ENCODE measurements at places on chromosomes 4 and X. TPM values are rescaled to one million over a fixed set of nuclear protein-coding genes. Genes with fewer than 3 reads are reported as not detected.

Gene TRIM60
- not detected for total RNA-seq

Gene GLUD2
- total RNA-seq, result 0.40 TPM

Gene PPA2
- 108 TPM for total RNA-seq

DNA sequence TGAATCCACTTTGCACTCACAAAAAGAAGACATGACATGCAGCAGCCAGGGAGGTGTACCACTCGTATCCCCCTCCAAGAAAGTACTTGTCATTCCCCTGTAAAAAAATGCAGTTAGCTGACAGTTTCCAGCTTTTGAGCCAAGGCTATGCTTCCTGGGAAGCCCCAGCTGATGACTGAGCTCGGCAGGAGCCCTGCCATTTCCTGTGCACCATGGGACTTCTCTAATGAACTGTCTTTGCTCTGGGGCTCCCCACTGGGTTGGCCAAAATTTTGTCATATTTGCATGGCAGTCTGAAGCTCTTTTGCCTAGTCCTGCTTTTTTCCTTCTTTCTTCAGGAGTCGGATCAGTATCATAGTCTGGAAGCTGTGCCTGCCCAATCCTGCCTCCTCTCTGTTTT lies 104.5 kb upstream of the MAOA start:
- DNase-seq, result no peak

DNA sequence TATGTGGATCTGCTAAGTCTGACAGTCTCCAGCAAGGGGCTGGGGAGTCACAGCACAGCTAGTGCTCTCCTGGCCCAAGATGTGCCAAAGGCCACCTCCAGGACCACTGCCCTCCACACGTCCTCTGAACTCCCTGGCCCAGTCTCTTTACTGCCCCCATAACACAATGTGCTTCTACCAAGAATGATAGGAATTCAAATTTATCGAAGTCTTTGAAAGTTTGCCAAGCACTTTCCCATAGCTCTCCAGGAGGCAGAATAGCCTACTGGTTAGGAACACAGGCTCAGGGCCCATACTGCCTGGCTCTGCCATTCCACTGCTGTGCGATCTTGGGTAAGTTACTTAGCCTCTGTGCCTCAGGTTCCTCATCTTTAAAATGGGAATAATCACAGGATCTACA lies 86.7 kb downstream of the NHSL2 start:
- DNase-seq, result no peak

DNA sequence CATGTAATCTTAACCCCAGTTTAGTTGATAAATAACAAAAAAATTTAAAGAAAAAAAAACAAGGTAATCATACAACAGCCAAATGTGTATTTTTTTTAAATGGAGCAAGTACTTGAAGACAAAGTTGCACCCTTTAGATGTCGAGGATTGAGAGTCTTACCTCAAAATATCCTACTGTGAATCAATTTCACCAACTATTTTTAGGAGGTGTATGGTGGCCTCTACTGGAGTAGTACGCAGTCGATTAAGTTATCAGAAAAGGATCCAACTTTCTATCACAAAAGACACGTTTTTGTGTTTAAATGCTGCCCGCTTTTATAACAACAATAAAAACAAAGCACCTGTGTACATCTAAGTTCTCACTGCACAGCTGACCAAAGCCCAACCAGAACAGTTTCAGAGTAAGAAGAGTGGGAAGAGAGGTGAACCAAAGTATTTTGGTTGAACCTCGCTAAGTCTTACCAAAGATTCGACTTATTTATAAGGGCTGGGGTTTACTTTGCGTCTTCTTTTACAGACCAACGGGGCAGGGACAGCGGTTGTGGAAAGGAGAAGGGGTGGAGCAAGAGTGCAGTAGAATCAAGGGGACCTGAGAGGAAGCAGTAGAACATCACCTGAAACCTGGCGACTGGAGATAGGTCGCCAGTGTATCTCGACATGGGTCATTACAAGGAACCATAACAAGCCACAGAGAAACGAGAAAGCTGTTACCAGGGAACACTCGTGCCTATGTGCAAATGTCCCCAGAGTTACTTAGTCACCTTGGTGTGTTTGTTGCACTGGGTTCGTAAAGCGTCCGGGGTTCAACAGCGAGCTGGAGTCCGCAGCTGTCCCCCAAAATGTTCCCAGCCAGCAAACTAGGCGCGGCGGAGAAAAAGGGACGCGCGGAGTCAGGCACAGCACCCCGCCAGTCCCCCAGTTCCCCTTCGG lies 1.1 kb downstream of the RPS6KA6 start:
- DNase-seq, result peak; percentile 48

- no peak for DNase-seq
These were observed 63.5 kb downstream of the PDK3 start for GRCh38 chrX:24528605-24529004.

DNA sequence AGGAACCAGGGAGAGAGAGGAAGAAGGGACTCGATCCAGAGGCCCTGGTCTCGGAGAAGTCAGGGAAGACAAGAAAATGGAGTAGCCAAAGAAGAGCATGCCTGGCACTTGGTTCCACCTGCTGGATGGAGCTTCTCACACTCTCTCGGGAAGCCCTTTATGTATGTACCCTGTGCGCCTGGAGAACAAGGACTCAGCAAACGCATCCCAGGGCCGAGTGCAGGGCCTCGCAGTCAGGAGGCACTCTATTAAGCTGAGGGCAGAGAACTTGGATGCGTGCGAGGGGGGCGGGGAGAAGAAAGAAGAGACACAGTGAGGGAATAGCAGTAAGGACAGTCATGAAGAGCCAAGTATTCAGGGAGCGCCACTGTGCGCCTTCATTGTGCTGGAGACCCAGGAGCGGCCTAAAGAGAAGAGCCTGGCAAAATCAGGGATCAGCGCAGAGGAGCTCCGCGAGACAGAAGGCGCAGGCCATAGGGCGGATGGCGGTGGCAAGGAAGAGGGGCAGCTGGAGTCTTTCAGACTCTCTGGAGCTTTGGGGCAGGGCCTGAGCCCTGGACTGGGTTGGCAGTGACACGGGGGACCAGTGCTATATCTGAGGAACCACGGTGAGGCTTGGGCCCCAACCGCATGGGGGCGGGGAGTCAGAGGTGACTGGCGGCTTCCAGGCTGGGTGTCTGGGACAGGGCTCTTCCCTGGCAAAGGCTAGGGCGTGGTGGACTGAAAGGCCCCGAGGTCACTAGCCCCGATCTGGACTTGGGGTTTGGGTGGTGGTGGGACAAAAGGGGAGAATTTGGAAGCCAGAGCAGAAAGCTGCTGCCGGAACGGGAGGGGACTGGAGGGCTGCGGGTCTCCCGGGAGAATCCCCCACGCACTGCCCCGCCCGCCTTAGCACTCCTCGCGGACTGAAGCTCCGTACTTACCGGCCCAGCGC lies 1.9 kb upstream of the SEPTIN6 start:
- no peak for DNase-seq

GRCh38 chrX:79400623-79401022 lies 33.5 kb upstream of the ITM2A start:
- no peak for DNase-seq

DNA sequence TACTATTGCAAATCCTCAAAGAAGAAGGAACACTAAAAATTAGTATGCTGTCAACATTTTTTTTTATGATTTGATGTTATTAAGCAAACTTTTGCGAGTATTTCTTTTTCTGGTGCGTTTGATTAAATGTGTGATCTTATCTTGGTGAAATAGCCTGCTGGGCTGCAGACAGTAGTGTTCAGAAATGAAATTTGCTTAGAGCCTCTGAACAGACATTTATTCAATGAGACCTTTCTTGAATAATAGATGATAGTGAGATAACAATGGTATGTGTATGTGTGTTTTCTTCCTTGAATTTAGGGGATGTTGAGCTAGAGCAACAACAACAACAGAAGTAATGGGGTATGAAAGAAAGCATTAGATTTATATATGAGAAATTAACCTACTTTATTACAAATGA lies 12.7 kb downstream of the ADGRL3 start:
- DNase-seq, result no peak

- no peak for DNase-seq
These were observed 44.0 kb downstream of the ADRA2C start for GRCh38 chr4:3810111-3810680.

- DNase-seq, result no peak
These were observed 38.8 kb downstream of the NSG1 start for GRCh38 chr4:4425696-4426095.

DNA sequence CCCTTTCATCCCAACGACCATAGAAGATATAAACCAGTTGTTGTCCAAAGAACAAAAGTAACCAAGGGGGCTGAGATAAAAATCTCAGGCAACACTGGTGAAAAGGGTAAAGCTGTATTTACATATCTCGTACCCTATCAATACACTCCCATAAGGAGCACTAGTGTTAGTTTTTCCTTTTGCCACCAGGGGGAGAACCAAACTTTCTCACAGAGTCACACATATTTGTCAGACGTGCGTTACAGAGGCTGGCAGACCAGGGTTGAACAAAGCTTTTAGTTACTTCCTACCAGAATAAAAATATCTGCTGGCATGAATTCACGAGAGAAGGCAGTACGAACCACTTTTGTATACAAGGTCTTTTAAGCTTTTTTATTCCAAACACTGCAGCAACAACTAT lies 88.3 kb downstream of the AMELX start:
- DNase-seq, result peak; percentile 77

DNA sequence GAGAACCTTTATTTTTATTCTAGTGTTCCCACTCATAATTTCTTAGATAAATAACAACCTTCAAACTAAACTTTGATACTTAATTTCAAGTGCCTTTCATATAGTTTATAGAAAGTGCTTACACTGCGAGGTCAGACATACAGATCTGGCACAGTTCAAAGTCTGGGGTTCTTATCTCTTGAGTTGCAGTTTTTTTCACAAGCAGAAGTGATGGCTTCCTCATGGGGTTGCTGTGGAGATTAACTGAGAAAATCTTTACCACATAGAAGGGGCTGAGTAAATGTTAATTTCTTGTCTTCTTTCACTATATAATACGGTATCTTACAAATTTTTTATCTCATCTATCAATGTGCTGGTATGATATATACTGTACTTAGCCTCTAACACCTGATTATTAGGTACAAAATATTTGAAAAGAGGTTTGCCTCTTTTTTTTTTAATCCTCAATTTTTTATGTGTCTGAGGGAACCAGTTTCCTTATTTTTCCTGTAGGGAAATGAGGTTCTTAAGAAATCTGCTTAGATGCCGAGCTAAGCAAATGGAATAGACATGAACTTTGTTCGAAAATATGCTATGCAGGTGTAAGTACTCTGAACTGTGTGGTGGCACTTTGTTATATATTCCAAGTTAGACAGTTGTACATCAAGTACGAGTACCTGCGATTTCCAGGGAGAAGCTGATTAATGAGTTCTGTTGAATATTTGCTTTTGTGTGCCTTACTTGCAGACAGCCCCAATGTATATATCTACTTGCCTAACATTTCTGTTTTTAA lies 3.3 kb downstream of the ING2 start:
- no peak for DNase-seq

- peak; percentile 30 for DNase-seq
These were observed 547.8 kb upstream of the PCDH7 start for GRCh38 chr4:30172416-30172815.

Measured in PC-3 (cell line).